Stimulated activated CD8-positive, alpha-beta memory T cell treated with anti-CD3 and anti-CD28 coated beads, Interleukin-7, amount 100 ng/mL, for 1 hour (primary cell): ENCODE measurements at places on chromosomes 5 and 9.
A peak's percentile ranks its signal among the peaks of the same experiment; 100 is the strongest.

DNA sequence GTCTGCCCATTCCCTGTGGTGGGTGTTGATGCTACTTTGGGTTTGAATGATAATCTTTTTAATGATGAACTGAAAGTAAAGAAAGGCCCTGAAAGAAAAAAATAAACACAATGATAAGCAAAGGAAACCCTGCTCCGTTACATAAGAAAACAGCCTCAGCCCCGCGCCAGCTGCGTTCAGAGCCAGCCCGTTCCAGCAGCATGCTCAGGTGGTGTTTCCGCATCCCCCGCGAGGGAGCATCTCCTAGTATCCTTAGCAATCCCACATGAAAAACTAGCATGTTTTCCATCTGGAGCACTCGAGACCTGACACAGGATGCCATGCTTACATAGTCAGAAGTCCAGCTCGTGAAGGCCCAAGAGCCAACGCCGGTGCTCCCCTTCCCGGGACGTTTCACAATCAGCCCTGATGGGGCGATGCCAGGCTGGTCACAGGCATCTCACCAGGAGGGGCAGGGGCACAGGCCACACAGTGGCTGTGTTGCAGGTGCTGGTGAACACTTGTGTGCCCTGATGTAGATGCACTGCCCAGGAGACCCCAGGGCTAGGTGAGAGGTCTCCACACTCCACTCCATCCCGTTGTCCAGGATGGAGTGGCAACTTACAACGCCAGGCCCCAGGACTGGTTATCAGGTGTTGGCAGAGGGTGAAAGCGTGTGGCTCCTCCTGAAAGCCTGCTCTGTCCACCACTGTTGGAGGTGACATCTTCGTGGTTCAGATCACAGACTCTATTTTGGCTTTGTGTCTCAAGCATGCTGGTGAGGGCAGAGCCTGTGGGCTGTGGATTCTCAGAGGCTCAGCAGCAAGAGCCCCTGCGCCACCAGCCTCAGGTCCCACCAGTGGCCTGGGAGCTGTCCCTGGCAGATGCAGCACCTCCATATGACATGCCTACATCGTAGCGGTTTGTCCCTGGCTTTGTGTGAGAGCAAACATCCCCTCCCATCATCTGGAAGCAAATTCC lies 246.8 kb upstream of the IRX1 start:
- DNase-seq = no peak

DNA sequence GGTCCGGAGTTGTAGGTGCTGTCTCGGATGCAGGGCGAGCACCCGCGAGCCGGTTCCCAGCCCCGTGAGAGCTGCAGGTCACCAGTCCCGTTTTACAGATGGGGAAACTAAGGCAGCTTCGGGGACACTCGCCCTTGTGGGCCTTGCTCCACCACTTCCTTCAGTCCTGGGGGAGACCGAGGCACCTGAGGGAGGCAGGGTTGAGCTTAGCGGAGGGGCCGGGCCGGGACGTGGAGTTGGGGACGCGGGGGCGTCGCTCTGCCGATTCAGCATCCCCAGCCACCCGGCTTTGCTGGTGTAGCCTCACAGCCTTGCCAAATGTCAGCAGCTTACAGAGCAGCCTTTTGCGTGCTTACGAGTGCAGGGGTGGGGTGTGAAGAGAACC lies 530 bp downstream of the BBLN start:
- DNase-seq = no peak

GRCh38 chr5:170353011-170353761 lies 36.0 kb downstream of the KCNMB1 start:
- no peak for DNase-seq

DNA sequence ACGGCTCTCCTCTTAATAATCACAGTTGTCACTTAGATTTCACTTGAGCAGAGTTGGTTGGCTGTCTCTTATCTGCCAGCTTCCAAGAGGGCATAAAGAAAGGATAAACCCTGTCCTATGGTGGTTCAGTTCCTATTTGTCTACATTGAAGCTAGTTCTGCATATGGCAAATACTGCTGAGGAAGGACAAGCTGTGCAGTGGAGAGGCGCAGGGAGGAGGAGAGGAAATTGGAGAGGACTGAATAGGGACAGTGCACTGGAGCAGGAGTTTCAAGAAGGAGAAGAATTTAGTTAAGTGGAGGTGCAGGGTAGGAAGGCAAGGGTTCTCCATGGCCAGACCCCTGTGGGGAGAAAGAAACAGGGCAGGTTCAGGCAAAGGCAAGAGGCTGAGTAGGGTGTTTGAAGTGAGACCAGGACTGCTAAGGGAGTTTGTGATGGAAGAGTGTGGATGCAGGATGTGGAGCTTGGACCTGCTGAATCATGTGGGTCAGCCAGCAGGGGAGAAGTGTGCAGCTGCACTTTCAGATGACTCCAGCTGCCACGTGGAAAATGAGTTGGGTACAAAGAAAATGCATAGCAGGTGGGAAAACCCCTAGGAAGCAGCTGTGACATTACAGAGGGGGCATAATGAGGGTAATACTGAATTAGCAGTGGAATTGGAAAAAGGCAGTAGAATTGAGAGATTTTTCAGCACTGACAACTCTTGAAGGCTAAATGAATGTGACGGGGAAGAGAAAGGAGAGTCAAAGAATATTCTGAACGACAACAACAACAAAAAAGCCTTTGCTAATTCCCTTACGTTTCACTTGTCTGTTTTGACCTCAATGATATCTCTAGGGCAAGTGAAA lies 66.8 kb downstream of the MAMDC2 start:
- DNase-seq = no peak

DNA sequence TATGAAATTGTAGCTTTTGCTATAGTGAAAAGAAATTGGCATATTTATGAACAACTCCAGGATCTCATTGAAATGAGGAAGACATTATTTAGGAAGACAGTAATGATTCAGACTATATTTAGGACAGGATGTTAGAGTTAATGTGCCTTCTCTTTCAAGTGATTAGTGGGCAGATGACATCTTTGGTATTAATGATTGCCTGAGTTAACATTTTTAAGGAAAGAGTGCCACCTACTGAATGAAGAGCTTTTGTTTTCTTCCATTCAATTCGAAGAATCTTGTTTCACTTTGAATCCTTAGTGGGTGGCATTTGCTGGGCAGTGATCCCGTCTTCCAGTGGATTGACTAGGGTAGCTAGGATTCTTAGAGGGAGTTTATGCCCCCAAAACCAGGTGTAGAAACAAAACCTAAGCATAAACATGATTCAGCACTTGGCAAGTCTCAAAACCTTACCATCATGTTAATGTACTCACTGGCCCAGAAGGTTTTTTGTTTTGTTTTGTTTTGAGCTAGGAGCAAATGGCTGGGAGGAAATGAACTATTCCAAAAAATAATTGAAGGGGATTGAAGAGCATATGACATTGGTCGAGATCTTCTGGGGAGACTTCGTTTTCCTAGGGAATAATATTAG lies 23.2 kb downstream of the MAP3K1 start:
- no peak for DNase-seq

DNA sequence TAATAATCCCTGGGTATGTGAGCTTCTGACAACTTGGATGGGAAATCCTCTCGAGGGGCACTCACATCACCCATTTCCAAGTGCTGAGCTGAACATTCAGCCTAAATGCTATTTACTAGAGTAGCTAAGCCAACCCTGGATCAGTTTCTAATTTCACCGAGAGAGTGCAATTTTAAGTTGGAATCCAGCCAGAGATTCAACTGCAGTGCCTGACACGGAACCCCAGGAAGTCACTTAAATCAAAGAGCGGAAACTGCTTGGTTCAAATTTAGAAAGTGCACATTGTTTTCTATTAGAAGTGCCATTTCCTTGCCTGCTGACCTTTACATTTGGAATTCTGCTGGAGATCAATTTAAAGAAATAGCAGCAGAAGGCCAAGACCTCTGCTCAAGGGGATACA lies 8.8 kb downstream of the SPRY4 start:
- no peak for DNase-seq

GRCh38 chr5:169147534-169147933 lies 153.4 kb downstream of the SLIT3 start:
- no peak for DNase-seq

- DNase-seq = no peak
Measured at GRCh38 chr5:115510145-115510645, 34.4 kb downstream of the FEM1C start.

DNA sequence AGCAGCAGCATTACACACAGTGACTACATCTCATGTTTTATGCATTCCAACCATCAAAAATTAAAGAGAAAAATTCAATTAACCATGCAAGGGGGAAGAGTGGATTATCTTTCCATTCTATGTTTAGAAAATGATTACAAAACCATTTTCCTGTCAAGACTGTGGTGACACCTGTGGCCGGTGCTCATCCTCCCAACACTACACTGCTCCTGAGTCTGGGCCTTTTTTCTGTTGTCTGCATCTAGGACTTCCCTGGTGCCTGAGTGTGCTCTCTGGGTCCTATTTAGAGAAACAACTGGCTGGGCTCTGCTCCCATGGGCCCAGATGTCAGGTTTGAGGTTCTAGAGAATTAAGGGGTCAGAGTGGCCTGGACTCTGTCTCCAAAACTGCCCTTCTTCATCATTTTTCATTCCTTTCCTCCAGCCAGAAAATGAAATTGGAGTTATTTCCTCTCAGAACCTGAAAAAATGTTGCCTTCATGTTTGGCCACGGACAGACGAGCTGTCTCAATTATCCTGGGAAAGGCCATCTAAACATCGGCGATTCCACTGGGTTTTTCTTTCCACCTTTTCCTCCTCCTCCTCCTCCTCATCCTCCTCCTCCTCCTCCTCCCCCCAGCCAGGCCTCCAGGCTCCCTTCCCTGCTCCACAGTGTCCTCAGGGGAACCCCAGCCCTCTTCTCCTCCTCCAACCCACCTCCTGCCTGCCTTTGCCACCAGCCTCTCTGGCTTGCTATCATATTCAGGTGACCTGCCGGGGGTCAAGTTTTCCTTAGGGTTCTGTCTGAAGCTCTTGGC lies 11.4 kb upstream of the ARSI start:
- no peak for DNase-seq

DNA sequence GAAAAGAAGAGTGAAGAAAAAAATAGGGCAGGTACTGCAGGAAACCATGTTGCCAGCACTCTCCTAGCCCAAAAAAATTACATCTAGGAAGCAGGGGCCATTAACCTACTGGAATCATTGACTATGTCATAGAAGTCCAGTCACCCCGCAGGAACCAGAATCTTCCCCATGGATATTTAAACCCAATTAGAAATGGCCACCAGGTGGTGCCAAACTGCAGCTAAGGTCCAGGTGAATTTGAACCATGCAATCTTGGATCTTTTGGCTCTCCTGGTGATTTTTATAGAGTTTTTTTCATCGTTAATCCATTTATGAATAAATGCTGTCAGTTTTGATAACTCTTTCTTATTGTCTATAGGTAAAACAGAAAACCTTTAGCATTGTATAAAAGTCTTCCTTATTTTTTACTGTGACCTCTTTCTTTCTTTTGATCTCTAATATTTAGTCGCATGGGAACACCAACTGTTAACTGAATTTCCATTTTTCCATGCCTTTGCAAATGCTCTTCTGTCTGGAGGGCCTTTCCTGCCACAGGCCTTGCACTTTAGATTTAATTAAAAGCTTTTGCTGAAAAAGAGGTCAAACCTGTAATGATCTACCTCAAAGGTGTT lies 147.5 kb upstream of the FGF10 start:
- DNase-seq = no peak

- DNase-seq = no peak
Measured at GRCh38 chr9:118959366-118959765, 409.9 kb downstream of the BRINP1 start.

DNA sequence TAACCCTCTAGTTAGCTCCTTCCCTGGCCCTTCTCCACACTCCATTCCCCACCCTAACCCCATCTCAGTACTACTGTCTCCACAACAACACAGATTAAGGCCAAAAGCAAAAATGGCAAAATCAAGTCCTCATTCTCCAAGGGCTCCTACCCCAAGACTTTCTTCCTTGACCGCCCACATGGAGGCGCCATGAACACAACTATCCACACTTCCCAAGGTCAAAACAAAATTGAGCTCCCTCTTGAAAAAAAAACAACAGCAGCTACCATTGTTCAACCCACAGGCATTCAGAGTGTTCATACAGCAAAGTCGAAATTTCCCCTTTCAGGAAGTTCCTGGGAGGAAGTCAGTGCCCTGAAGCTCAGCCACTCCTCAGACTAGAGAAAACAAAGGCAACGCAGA lies 54.4 kb downstream of the GNAQ start:
- no peak for DNase-seq

- DNase-seq = no peak
Measured at GRCh38 chr5:180171568-180172094, 37.4 kb downstream of the RASGEF1C start.

DNA sequence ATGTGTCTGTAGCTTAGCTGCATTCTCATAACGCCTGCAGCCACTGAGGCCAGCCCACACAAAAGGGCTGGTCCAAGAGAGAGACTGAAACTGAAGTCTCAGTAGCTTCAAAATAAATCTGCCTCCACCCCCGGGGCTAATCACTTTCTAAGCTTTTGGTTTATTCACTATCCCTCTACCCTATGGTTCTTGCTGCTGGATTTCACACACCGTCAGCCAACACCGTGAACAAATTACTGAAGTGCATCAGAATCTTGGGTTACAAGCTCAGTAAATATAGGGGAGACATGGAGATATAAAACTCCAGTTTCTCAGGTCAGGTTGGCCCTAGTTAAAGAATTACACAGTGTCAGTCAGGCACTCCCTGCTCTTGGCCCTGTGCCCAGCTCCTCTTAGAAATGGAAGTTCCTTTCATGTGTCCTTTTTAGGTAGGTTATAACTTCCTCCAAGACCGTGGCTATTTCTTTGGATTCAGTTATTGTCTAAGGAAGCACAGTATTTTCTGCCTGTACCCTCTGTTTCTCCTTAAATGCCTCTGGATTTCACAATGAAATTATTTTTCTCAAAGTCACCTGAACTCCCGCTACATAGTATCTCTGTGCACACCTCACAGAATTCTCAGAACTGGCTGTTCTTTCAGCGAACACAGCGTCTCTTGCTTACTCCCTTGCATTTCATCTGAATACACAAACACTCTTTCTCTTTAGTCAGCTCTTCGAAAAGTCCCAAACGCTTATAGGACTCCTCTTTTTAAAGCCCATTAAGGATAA lies 112.5 kb downstream of the FAM174A start:
- DNase-seq = no peak

- peak; percentile 27 for DNase-seq
Measured at GRCh38 chr5:142770650-142771609, 753 bp downstream of the ARHGAP26 start.

GRCh38 chr5:132489051-132489770 lies 1.4 kb downstream of the IRF1 start:
- no peak for DNase-seq

GRCh38 chr5:178078197-178079010 lies 34.9 kb upstream of the N4BP3 start:
- DNase-seq = no peak

GRCh38 chr5:72355706-72356299 lies 35.6 kb downstream of the PTCD2 start:
- DNase-seq = no peak

GRCh38 chr5:3179220-3179619 lies 416.4 kb upstream of the IRX1 start:
- DNase-seq = no peak

GRCh38 chr5:54007827-54008777 lies 302.3 kb downstream of the ARL15 start:
- DNase-seq = no peak

GRCh38 chr5:14415698-14416074 lies 165.9 kb upstream of the OTULINL start:
- DNase-seq = no peak

- DNase-seq = no peak
Measured at GRCh38 chr9:5846501-5846921, 13.6 kb upstream of the ERMP1 start.

- DNase-seq = no peak
Measured at GRCh38 chr5:56755036-56755555, 60.3 kb upstream of the MAP3K1 start.

- no peak for DNase-seq
Measured at GRCh38 chr5:61523997-61524396, 191.9 kb downstream of the ZSWIM6 start.

- DNase-seq = no peak
Measured at GRCh38 chr9:28696960-28697359, 1123.7 kb upstream of the C9orf72 start.
